EH (cell line): ENCODE measurements at places on chromosomes 3 and 15.

GRCh38 chr3:42601896-42602581, 1.6 kb downstream of the NKTR start:
- DNase-seq = no peak

DNA sequence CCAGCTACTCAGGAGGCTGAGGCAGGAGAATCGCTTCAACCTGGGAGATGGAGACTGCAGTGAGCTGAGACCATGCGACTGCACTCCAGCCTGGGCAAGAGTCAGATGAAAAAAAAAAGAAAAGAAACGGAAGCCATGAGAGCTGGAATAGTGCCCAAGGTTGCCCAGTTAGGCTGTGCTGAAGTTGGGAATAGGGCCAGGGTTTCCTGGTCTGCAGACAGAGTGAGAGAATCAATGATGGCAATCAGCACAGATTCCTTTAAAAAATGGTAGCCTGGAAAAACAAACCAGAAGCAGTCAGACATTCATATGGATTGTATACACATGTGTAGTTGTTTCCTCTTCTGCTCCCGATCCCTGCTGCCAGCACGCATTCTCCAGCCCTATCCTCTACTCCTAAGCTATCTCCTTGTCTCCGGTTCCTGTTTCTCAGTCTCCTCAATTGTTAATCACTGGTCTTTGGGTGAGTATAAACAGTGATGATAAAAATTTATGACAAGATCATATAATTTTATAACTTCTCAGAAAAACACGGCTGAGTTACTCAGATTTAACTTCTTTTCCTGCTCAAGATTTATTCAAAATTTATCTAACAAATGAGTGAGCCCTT, 316.2 kb upstream of the UMPS start:
- no peak for DNase-seq

DNA sequence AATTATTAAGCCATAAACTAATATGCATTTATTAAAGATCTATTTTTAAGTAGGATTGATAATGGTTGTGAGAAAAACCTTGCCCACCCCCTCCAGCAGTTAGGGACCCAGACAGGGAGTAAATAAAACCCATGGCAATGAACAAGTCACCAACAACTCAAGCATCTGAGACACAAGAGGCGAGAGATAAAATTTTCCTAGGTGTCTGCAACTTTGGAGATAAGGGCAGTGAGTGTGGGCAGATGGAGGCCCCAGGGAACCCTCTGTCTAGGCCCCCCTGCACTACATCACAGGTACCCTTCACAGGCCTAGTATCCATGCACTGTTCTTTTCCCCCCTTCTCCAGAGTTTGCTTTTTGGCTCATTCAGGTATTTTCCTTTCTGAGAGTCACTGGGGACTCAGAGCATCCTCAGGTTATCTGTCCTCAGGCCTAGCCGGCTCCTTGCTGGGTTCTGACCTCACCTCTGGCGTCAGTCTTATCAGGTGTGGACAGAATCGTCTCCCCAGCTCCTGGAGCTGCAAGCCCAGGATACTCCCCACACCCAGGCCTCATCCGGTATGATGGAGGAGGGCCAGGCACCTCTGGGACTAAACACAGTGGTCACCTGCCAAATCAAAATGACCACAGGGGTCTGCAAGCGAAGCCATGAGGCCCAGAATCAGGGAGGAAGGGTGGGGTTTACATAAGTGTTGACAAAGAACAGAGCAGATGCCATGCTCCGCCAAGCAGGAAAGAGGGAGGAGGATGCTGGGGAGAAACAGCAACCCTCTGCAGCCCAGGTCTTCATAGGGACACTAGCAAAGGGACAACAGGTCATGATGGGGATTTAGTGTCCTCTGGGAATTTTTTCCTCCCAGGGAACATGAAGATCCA, 50.4 kb downstream of the CCNL1 start:
- DNase-seq = no peak

DNA sequence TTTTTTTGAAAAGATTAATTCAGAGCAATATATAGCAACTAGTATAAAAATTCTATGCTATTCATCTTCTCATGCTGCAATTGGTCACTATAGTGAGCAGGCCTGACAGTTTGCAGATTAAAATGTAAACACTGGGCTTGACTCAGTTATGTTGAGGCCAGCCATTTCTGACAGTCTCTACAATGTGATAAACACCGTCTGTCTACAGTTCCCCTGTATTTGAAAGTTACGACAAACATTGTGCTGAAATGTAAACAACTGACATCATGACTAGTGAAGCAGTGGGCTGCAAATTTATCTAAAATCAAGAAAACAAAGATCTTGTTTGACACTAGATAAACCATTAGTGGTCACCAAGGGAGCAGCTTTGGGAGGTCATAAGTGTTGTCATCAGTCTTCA, 197.4 kb downstream of the ISL2 start:
- DNase-seq = no peak

DNA sequence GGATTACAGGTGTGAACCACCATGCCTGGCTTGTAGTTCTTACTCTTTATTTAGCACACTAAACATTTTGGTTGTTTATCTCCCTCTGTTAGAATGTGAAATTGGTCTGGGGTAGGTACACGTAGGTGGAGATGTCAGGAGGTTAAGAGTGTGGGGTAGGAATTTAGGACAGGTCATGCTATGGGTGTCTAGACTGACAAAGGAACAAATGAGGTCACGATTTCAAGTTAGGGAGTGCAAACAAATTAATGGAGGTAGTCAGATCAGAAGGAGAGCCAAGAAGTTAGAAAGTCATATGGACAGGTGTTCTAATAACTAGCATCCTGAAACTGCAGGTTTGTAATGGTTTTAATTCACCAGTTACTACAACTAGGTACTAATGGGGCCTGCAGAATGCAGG, 19.8 kb downstream of the CDV3 start:
- DNase-seq = no peak

- no peak for DNase-seq
These were observed 589 bp upstream of the SENP5 start for GRCh38 chr3:196867155-196867506.

- no peak for DNase-seq
These were observed 8.1 kb downstream of the GALNT15 start for GRCh38 chr3:16182612-16183011.

- DNase-seq = no peak
These were observed 87.8 kb downstream of the P3H2 start for GRCh38 chr3:190032923-190033322.

DNA sequence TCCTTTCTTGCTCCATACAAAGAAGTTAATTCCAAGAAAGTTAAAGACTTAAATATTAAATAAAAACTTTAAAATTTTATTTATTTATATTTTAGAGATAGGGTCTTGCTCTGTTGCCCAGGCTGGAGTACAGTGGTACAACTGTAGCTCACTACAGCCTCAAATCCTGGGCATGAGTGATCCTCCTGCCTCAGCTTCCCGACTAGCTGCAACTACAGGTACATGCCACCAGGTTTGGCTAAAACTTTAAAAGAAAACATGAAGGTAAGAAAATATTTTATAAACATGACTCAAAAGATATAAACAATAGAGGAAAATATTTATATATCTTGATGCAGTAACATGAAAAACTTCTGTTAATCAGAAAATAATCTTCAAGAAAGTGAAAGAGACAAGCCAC, 33.2 kb downstream of the ADIPOQ start:
- no peak for DNase-seq

DNA sequence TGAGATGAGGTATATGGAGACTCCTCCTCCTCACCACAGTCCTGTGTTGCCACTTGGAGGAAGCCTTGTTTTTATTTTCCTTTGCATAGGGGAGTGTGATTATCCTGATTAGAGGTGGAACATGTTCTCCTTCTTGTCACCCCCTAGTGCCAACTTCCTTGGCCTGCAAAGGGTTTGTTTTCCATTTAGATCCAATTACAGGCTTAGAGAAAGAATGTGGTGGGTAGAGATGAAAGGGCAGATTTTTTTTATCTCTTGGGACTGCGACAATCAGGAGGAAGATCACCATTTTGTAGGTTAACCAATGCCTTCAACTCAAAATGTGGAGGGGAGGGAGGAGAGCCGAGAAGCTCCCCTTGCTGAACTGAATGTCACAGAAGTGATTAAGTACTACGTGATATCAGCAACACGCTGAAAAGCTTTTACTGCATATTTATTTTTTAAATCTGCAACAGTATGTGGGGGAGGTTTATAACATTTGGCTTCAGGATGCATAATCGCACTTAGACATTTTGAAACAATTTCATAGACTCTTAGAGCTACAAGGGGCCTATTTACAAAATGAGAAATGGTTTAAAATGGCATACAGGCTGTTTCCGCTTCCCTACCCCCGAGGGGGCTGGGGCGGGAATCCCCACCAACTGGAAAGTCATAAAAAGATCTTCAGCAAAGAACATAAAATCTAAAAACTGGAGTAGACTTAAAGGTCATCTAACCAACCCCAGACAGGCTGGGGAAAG, 2.4 kb downstream of the LMCD1 start:
- peak; percentile 46 for DNase-seq

- no peak for DNase-seq
These were observed 3.4 kb downstream of the POC1A start for GRCh38 chr3:52150860-52151259.

DNA sequence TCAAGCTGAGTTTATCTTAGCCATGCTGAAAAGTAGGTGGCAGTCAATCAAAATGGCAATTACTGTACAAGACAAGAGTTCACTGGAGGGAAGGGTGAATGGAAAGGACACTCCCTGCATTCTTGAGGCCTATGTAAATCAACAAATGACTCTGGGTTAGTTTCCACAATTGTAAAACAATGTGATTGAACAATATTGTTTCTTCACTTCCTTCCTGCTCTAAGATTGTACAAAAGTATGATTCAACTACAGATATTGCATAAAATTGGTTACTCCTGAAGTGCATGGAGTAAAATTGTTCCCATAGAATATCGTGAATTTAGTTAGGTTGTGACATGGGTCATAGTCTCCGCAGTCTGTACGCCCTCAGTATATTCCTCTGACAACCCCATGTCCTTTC, 277.6 kb downstream of the LPP start:
- DNase-seq = peak; percentile 68

GRCh38 chr15:24877174-24877573, 77.6 kb upstream of the SNRPN start:
- DNase-seq = no peak

GRCh38 chr15:57041416-57041815, 123.0 kb downstream of the TCF12 start:
- no peak for DNase-seq

- no peak for DNase-seq
These were observed 42.1 kb downstream of the IQCH start for GRCh38 chr15:67296684-67297083.

DNA sequence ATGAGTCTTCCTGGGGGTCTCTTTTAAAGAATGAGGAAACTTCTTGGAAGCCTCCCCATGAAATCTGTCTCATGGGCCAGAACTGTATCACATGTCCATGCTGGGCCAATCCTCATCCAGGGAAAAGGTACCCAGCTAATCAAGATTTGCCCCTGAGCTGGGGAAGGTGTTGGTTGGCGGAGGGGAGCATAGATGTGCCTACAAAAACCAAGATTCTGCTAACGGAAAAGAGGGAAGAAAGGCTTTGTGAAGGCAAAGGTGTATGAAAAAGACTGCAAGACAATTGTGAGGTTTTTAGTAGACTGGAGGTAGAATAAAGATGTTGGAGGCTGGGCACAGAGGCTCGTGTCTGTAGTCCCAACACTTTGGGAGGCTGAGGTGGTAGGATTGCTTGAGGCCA, 18.5 kb upstream of the BLM start:
- DNase-seq = no peak

DNA sequence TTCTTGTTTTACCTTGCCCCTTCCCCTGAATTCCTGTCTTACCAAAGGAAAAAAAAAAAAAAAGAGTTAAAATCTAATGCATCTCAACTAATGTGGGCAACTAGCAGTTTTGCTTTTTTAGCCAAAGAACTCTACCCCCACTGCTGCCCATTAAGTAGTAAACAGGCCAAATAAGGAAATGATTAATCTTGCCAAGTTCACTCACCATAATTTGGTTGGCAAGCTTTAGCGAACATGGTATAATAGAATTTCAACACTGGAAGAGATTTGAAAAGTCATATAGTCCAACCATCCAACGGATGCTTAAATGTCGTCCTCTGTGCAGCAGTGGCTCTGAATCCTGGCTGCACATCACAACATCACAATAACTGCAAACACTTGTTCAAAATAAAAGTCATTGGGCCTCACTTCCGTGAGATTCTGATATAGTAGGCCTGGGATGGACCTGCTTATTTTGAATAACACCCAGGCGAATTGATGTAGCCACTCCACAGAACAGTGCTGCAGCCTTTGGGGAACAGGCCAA, 142.0 kb upstream of the UBE2E1 start:
- DNase-seq = peak; percentile 22

GRCh38 chr15:28097656-28098359, 1.3 kb downstream of the OCA2 start:
- no peak for DNase-seq

DNA sequence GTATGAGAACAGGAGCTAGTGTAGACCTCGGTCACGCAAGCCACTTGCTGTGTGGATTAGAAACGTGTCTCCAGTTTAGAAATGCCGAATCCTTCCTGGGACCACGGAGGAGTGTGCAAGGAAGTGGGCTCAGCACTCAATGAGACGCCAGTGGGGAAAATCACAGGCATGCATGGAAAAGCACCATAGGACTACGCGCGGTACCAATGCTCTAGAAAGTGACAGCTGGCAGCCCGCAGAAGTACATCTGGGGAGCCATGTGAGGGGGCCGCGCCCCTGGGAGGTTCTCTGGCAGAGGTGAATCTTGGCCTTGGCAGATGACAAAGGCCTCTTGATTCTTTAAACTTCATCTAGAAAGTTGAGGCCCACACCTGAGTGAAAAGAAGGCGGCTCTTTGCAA, 99.3 kb downstream of the LRRK1 start:
- DNase-seq = no peak

- DNase-seq = no peak
These were observed 140.4 kb upstream of the ABI3BP start for GRCh38 chr3:101133652-101134051.

GRCh38 chr15:92200891-92201290, 192.8 kb upstream of the ST8SIA2 start:
- DNase-seq = no peak

GRCh38 chr3:44513513-44513912, 36.0 kb upstream of the ZNF445 start:
- DNase-seq = no peak
